ENCODE measurements at places on chromosomes 5 and 9.

- peak; percentile 42 for DNase-seq
Measured at GRCh38 chr9:26789959-26790358, 102.6 kb downstream of the CAAP1 start.

- peak; percentile 45 for DNase-seq
Measured at GRCh38 chr9:98081477-98082219, 25.1 kb downstream of the NANS start.

DNA sequence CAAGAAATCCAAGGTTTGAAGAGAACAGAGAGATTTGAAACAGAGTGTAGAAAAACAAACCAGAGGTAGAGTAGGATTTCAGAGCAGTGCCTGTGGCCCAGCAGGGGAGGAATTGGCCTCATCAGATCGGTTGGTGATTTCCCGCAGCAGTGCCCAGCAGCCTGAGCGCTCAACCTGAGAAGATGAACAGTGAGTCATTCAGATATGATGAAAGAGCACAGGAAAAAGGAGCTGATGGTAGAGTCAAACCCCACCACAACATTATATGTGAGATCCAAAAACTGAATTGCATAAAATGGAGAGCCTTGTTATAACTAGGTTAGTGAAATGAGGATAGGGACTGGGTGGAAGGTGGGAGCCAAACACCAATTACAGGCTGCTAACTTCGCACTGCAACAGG is 248.9 kb downstream of the PIK3R1 start:
- peak; percentile 62 for DNase-seq

- DNase-seq: no peak
Measured at GRCh38 chr9:90894986-90895687, 93.5 kb downstream of the SYK start.

DNA sequence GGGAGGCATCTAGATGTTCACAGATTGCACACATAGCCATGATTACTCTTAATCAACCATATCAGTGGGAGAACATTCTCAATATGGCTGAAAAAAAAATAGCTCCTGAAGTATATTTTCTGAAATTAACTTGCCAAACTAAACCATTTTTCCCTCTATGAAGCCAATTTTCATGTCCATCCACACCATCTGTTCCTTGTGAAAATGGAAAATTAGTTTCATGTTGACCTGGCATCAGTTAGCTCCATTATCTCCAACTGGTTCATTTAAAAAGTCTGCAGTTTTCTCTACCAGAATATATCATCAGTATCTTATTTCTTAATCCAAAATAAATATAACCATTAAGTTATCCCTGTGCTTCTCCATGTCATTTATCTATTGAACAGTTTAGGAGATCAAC is 138.8 kb upstream of the CDH10 start:
- DNase-seq: no peak

DNA sequence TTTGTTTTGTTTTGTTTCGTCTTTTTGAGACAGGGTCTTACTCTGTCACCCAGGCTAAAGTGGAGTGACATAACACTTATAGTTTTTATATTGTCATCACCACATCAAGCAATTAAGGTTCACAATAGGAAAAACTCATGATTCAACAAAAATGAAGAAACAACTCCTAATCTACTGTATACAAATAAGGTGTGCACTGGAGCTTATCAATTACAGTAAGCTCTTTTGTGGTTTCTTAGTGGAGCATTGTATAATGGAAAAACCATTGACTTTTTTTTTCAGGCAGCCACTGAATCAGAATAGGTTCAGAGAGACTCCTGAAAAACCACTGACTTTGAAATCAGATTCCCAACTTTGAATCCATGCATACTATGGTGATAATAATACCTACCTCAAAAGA is 10.8 kb upstream of the PLIN2 start:
- no peak for DNase-seq

- DNase-seq: no peak
Measured at GRCh38 chr5:75156585-75156984, 80.1 kb downstream of the ANKRD31 start.

- DNase-seq: peak; percentile 42
Measured at GRCh38 chr5:19734776-19735175, 253.2 kb downstream of the CDH18 start.

DNA sequence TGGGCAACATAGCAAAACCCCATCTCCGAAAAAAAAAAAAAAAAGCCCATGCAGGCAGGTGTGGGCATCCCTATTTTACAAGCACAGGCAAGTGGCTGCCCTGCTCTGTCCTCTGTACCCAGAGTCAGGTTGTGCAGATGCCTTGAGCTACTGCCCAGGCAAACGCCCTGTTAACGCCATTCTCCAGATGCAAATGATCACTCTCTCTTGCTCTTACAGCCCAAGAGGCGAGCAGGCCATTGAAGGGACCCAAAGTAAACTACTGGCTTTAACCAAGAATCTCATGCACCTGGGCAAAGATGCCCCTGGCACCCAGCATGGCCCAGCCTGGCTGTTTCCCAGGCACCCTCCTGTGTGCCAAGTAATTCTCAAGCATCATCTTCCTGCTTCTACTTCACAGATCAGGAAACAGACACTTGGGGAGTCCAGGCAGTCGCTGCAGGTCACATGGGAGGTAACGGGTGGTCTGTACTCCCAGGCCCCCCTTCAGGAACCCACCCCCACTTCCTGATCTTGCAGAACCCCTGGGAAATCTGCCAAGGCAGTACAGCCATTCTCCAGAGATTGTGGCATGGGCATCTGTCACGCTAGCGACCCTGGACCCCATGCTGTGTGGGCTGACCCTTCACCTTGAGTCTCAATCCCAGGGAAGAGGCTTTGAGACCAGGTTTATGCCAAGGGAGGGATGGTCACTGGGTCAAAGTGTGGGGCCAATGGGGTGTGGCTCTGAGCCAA is 14.2 kb downstream of the EEIG1 start:
- peak; percentile 51 for DNase-seq

DNA sequence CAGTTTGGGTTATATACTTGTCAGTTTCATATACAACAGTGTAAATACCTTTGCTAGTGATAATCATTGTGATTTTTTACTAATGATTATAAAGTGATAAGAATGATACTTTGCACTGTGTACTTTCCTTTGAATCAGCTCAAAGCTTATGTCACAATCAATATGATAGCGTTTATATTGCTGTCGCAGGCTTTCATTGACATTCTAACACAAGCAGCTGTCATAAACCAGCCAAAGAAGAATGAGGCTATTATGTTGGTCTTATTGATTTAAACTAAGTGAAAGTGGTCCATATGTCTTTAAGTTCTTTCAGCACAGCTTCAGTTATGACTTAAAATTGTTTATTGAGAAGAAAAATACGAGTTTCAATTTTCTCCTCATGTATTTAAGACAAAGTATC is 272.7 kb upstream of the RGMB start:
- no peak for DNase-seq

DNA sequence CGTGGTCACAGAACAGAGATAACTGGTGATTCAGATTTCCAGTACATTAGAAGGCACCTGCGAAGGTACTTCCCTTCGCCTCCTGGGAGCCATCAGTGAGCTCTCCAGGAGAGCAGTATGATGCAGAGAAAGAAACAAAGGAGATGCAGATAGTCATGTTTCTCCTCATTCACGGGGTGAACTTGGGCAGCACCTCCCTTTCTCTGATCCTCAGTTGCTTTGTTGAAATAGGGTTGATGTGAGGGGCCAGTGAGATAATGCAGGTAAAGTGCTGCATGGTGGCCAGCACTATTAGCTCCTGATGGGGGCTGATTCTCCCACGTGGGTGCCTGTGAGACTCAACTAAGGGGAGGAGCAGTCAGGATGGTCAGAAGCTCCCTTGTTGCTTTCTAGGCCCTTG is 46.6 kb upstream of the ZNF169 start:
- no peak for DNase-seq

DNA sequence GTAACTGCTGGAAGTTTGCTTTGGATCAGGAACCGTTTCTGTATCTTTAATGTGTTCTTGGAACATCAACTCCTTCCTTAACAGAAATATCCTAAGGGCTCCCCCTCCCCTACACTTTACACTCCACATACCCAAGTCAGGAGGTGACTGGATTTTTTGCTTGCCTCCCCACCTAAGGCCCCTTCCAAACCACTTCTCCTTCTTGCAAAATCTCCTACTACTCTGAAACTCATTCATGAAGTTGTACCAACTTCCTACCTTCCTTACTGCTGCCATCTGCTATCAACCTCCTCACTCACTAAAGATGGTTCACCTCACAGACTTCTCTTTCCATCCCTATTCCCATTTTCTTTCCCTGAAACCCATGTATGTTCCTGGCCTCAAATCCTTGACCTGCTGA is 16.1 kb downstream of the TXN start:
- DNase-seq: no peak
